Neural crest cell (in vitro differentiated cells): ENCODE measurements at places on chromosomes 1 and 21. TPM values are rescaled to one million over a fixed set of nuclear protein-coding genes. Genes with fewer than 3 reads are reported as not detected.

SAMD11 gene
- total RNA-seq: 0.14 TPM in 1 of 2 replicates, not detected in the other

- DNase-seq: no peak
These were observed 18.4 kb downstream of the CCT8 start for GRCh38 chr21:29055080-29055479.

- DNase-seq: no peak
These were observed 22.0 kb downstream of the PRKCZ start for GRCh38 chr1:2072109-2072806.

- no peak for DNase-seq
These were observed 37.1 kb upstream of the CYP4B1 start for GRCh38 chr1:46761740-46762139.

LEMD1 gene
- 10.2 and 10.7 TPM in 2 replicates for total RNA-seq

DNA sequence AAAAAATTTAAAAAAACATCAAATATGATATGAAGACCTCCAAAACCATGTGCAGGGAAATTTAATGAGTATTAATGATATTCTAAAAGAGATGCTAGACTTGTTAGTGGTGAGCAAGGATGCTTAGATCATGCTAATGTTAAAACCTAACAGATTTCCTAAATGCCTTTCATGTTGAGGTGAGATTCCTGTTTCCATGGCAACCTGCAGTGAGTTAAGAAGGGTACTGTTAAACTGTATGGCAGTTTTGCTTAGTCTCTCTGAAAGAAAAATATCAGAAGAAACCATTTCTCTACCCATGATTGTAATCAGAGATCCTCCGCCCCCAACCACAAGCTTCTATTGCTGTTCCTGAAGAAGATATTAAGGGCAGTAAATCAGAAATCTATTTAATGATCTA, 321.6 kb upstream of the LRRC7 start:
- DNase-seq: no peak

- DNase-seq: no peak
These were observed 17.4 kb downstream of the DYNLT5 start for GRCh38 chr1:66769512-66770229.

DNA sequence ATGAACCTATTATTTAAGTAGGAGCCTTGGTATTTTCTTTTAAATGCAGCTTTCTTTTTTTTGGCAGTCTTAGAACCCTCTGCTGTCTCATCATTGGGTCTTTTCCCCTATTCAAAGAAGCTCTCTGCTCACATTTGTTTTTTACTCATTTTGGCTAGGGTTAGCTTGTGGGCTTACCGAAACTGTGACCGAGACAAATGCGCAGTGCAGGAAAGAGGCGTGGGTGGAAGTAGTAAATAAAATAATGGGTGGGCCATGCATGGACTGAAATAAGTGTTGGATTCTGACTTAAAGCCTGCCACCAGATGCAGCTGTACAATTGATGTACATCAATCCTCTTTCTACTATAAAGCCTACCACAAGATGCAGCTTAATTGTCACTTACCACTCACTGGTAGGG, 14.7 kb downstream of the XPR1 start:
- DNase-seq: no peak
